ENCODE measurements at places on chromosomes 2 and 18.

DNA sequence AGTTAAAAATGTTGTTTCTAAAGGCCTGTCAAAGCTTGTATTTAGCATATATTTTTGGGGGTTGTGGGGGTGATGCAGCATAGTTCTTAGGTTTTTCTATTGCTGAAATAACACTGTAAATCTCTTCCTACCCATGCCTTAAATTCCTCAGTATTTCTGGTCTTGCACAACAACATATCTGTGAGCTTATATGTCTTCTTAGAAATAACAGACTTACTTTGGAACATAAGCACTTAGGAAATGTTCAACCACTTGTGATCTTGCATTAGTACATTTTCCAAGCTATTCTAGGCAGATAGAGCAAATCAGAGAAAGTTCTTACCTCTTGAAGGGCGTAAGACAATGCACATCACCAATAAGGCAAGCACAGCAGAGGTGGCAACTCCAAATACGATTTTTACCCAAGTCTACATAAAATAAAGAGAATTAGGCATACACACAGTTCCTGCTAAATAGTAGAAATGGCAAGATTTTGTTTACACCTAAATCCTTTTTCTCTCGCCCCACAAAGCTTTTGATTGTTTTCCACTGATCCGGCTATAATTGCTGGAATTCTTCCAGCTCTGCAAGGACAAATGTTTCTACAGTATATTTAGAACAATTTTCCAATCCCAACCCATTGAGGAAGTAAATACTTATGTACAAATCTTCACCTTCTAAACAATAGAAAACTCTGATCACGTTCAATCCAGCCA is 512 bp downstream of the FAP start:
- no peak for DNase-seq

- DNase-seq, result no peak
Observed at GRCh38 chr18:52348209-52348608, 8.2 kb downstream of the DCC start.

GRCh38 chr2:71824436-71824835 is 323.2 kb downstream of the CYP26B1 start:
- DNase-seq, result no peak

DNA sequence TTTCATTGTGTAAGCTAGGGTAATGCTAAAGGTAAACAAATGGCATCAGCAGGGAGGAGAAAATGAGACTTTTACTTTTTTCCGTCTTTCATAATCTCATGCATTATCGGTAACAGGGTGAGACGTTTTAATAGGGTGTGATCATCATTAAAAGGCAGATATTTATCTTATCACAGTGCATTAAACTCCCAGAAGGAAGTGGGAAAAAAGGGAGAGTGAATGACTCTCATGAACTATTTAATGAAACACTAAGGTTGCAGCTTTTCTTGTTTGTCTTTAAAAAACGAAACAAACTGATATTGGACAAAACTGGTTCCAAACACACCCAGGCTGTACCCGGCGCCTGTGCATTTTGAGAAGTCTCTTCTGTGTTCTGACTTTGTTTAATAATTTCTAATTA is 1936.8 kb upstream of the PIK3C3 start:
- DNase-seq, result no peak

- DNase-seq, result no peak
Observed at GRCh38 chr2:240481720-240482119, 46.3 kb downstream of the GPC1 start.

- no peak for DNase-seq
Observed at GRCh38 chr2:36587101-36587500, 10.9 kb downstream of the FEZ2 start.

DNA sequence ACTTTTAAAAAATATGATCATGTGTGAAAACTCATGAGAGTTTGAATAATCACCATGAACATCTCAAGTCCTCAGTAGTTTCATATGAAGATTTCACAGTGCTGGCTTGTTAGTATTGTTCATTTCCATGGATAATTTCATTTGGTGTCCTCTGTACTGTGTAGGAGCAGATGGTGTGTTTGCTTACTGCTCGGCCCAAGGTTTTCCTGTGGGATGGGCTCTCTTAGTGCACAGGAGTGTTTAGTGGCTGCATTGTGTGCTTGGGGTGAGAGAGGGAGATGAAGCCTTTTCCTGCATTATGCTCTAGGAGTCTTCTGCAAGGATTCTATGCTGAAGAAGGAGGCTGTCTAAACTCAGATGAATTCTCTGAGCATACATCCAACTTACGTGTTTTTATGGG is 270.6 kb downstream of the SOCS6 start:
- no peak for DNase-seq

DNA sequence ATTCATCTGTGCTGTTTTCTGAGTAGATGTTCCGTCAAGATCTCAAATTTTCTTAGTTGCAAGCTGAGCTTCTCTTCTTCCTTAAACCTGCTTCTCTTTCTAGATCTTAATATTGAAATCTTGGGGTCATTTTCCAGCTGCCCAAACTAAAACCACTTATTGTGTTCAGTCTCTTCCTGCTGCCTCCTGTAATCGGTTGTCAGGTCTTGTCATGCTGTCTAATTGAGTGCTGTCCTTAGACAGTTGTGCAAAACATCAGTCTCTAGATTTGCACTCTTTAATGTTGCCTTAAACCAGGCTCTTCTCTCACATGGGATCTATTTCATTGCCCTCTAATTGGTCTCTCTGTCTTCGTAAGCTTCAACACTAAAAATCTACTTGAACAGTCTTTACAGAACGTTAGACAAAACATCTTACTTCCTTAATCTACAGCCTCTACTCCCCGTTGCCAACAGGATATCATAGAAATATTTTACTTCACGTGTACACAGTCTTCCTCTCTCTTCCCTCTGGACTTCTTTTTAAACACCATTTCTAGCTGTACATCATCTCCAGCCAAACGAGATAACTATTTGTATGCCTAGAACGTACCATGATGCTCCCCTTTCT is 34.9 kb downstream of the GPD2 start:
- DNase-seq, result no peak

GRCh38 chr2:236360496-236360895 is 96.3 kb upstream of the ASB18 start:
- DNase-seq, result no peak

DNA sequence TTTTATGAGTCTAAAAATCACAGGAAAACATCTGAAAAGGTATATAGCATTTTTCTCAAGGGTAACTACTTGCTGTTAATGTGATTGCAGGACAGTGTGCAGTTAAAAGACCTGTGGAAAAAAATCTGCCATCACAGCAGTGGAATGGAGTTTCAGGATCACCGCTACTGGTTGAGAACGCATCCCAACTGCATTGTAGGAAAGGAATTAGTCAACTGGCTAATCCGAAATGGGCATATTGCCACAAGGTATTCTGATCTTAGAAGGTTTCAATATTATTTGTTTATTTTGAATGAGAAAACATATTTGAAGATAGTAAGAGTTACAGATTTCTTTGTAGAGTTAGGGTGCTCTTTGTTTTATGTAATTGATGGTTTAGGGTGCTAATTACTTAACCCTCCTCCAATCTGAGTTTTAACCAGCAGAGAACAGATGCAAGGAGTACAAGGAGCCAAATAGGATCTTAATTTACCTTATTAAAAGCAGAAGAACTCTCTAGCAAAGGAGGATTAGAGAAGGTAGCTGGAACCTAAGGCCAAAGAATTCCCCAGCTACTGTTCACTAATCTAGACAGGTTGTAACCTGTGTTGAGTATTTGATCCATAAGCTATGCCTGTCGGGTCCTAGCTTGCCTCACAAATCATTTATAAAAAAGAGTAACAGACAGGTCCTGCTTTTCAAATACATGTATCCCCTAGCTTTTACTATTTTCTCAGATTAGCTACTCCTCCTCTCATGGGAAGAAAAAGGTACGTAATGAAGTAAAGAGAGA is 35.0 kb downstream of the PIKFYVE start:
- DNase-seq, result no peak

GRCh38 chr2:1011006-1011405 is 60.4 kb downstream of the SNTG2 start:
- no peak for DNase-seq

GRCh38 chr18:39555496-39555895 is 1989.9 kb upstream of the CELF4 start:
- no peak for DNase-seq

DNA sequence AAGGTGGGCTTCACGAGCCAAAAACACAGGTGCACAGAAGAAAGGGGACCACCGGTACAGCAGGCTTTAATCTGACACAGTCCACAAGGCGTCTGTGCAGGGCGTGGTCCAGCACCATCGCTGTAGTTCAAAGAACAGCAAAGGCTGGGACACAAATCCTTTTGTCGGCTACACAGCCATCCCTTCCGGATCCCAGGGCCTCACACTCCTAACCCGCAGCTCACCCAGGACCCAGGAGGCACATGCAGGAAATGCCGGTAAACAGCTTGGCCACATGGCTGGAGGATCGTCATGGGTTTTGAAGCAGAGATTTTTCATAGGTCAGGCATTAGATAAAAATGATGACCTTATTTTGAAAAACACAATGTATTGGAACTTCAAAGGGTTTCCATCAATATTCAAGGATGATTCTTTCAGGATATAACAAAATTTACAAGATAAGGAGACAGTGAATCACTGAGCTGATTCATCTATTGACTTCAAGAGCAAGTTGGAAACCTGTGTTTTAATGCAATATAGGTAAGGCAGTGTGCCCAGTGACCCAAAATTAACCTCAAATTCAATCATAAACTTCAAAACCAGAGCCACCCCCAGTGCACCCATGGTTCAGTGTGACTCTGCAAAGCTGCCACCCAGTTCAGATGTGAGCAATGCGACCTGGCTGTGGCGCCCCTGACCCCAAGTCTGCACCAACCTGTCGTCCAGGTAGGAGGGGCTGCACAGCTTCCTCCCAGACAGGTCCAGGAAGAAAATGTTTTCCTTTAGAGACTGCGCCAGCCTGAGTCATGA is 74.4 kb downstream of the TMEM18 start:
- no peak for DNase-seq

All from CD4-positive, alpha-beta T cell treated with Interleukin-6 at 100 ng/mL for 8 hours (primary cell).